ENCODE measurements at places on chromosomes 3 and 15.

GRCh38 chr3:61300006-61300380 lies 48.7 kb upstream of the FHIT start:
- no peak for DNase-seq

GRCh38 chr3:155763870-155764463 lies 19.1 kb upstream of the PLCH1 start:
- DNase-seq, result no peak

DNA sequence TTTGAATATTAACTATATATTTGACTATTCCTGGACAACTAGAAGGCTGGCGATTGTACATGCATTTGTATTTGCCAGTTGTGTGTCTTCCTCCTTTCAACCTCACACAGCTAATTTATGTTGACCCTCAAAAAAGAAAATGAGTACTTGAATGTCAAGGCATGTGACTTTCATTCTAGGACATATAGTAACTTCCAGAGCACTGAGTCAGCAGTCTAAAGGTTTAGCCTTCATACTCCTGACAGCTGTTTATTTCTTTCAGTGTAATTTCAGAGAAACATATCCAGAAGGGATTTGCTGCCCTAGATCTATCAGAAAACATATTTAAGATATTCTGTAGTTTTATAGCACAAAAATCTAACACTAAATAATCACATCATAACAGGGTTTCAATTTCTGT lies 74.6 kb upstream of the GOLGA8J start:
- no peak for DNase-seq

- no peak for DNase-seq
These were observed 773.5 kb downstream of the SQOR start for GRCh38 chr15:46408312-46408711.

GRCh38 chr3:120350401-120350941 lies 1.3 kb upstream of the LRRC58 start:
- DNase-seq, result no peak

GRCh38 chr3:5707794-5708193 lies 520.3 kb downstream of the EDEM1 start:
- DNase-seq, result no peak

- no peak for DNase-seq
These were observed 44.8 kb upstream of the MUC4 start for GRCh38 chr3:195856410-195857084.

- no peak for DNase-seq
These were observed 59.3 kb downstream of the PIK3R4 start for GRCh38 chr3:130687327-130687726.

DNA sequence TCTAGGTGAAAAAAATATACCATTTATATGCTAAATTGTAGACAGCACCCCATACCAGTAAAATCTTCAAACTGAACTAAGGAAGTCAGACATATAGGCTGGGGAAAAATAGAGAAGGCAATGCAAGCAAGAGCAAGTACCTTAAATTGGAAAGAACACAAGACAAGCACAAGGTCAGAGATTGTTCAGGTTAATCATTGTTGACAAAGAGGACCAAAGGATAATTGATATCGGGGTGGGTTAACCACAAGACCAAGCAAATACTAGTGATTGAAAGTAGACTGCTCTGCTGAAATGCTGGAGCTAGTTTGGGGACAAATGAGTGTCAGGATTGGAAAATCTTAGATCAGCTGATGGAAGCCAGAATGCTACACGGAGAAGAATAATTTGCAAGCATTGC lies 499.8 kb downstream of the ROBO2 start:
- DNase-seq, result no peak

- no peak for DNase-seq
These were observed 132.8 kb downstream of the KCNAB1 start for GRCh38 chr3:156253150-156253549.

DNA sequence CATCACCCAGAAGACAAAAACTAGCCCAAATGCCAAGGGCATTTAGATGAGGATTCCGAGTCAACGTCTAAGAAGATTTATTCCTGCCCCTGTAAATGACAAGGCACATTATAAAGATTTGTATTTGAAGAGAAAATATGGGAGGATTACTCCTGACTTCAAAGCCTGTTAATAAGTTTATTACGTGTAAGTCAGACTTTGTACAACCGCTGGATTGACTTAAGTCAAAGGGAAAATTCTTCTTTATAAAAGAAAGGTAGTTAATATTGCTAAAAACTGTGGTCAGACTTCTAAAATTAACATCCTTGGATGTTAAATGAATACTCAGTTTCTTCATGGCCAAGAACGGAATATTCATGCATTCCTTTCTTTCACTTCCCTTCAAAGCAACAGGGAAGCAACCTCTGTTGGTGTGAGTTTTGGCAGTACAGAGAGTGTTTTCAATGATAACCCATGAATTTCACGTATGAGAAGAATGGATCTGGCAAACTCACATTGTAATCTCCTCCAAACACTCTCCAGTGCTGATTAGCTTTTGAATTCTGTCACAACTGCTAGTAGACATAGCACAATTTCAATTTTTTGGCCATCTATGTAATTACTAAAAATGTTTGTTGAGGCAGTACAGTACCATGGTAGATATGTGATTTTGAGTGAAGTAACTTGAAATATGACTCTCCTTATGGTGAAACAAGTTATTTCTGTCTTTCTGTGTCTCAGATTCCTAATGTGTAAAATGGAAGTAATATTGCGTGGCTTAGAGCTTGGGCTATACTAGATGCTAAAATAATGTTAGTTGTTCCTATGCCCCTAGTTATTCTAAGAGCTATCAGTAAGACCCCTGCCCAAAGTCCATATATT lies 62.0 kb downstream of the PLD1 start:
- DNase-seq, result no peak

DNA sequence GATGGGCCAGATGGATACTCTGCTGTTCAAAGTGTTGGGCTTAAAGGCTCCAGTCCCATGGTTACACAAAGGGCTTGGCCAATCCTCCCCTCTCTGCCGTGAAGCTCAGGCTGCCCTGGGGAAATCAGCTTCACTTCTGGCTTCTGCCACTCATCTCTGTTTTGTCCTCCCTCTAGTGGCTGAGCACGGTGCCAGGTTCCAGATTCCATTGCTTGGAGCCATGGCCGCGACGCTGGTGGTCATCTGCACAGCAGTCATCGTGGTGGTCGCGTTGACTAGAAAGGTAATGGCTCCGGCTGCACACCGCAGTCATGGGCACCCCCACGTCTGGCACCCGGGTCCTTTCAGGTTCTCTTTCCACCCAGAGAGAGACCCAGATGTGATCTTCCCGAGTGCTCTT lies 5.6 kb downstream of the TIGIT start:
- no peak for DNase-seq

GRCh38 chr3:55868347-55868746 lies 381.2 kb upstream of the WNT5A start:
- DNase-seq, result no peak

- DNase-seq, result no peak
These were observed 2.7 kb downstream of the UPK1B start for GRCh38 chr3:119175872-119176756.

GRCh38 chr3:24498391-24498790 lies 3.7 kb upstream of the THRB start:
- no peak for DNase-seq

DNA sequence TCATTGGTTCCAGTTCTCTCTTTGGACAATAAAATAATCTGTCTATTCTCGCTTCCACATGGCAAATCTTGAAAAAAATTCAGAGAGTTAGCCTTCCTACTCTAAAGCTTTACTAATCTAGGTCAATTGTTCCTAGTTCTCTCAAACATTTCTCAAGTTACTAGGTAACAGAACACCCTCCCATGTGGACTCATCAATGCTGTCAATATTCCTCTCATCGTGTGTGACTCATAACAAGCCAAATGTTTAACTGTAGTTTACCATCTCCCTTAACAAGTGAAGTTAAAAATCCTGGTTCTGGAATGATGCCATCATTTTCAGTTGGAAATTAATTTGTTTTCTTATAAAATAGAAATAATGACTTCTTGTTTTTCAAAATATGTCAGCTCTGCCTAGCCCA lies 438.6 kb downstream of the ROBO1 start:
- no peak for DNase-seq

- DNase-seq, result no peak
These were observed 15.3 kb upstream of the IREB2 start for GRCh38 chr15:78422571-78423340.

DNA sequence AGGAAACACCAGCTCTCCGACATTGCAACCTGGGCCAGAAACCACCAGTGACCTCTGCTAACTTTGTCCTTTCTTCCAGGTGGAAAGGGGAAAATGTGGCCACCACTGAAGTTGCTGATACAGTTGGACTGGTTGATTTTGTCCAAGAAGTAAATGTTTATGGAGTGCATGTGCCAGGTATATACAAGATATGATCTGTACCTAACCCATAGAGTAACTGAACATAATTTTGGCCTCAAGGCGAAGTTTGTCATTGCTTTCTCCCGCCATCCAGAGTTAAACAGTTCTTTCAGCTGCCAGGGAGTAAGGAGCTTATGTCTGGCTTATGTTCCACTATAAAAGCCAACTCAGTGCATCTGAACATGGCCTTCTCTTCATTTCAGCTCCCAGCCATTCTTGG lies 36.7 kb downstream of the HDC start:
- DNase-seq, result no peak

DNA sequence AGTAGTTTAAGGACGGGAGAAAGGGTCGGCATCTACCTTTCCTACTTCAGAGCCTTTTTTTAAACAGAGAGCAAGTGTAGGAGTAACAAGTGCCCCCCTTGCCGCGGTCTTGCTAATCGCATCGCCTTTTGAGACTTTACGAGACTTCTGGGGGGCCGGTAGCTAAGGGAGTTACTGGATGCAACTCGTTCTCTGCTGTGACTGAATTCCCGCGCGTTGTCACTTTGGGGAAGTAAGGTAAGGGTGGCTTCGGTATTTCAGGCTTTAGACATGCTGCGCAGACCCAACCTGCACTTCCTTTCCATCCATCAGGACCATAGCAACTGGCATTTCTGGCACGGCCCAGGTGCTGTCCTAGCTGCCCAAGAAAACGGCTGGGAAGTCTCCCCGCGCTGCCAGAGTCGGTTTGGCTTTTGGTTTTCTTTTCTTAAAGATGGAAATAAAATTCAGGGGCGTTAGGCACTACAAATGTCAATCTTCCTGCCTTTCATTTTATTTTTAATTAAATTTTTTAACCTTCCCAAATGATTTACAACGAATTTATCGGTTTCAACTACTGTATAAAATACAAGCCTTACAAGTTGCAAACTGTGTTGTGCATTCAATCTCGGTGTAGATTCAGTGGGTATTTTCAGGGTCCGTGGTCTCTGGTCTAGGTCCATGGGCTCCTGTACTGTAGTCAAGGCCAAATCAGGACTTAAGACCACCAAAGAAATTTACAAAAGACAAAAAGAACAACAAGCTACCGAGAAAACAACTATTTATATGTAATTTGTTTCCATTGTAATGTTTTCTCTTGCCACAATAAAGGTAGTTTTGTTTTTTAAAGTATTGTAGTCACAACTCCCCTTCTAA lies 3.5 kb downstream of the MECOM start:
- DNase-seq, result no peak

DNA sequence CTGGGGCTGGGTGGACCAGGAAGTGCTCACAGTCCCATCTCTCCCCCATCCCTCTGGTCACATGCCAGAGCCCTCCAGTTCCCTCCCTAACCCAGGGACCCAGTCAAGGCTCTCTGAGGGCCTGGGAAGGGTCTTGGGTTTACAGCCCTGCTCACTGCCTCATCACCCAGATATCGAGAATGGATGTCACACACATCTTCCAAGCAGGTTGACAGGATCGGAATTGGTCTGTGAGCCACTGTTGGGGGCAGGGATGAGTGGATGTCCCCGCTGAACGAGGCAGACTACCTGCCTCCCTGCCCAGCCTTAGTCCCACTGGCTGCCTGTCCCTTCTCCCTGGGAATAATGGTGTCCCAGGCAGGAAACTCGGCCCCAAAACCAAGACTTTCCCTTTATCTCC lies 20.0 kb upstream of the GOLGA6C start:
- DNase-seq, result no peak

DNA sequence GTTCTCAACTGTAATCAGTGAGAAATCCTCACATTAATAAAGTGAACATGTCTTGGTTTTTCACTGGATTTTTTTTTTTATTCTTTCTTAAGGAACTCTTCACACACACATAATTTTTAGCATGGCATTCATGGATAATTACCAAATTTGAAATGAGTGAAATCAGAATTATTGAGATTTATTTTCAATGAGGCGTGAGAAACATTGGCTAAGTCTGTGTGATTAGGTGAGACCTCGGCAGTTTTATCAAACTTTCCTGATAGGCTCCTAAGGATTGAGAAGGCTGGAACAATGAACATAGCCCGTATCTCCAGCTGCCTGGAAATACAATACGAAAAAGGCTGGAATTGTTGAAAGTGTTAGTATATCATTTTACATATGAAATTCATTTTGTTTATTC lies 35.5 kb downstream of the MDFIC2 start:
- no peak for DNase-seq

DNA sequence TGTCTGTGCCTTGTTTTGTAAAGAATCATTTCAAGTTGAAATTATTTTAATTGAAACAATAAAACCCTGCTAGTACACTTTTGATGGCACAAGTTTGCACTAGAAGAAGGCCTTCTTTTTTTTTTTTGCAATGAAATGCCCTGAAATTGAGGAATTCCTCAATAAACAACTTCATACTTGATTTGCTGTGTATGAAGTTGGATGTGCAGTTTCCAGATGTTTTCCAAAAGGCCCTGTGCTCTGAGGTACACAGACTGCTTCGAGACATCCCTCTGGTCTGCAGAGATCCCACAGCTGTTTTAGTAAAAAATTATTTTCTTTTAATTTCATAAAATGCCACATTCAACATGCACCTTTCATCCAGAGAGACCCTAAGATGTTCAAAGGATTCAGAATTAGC lies 48.9 kb downstream of the HES1 start:
- no peak for DNase-seq

- no peak for DNase-seq
These were observed 45.9 kb upstream of the ACTC1 start for GRCh38 chr15:34841262-34841725.

- no peak for DNase-seq
These were observed 19.0 kb downstream of the PCYT1A start for GRCh38 chr3:196268284-196269163.

DNA sequence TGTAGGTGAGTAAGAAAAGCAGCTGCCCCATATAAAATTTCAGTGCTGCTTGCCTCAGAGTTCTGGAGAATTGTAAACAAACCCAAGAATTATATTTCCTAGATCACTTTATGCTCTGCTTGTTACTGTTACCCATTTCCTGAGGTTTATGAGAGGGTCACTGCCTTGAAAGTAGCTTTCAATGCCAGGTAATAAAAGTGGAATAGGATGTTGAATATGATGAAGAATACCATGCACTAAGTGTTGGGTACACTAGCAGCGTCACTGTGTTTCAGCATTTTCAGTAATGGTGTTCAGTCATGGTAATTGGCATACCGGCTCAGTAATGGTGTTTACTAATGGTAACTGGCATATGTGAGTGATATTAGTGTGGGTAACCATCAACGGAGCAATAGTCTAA lies 449.8 kb upstream of the TPRG1 start:
- DNase-seq, result no peak

Data from glomerular endothelial cell (primary cell).